Activated T-helper 9 cell treated with anti-CD3 and anti-CD28 coated beads, Interleukin-2, amount 50 U/mL, for 16 hours (primary cell): ENCODE measurements at places on chromosomes 1 and 21.
A peak's percentile ranks its signal among the peaks of the same experiment; 100 is the strongest.

- peak; percentile 43 for DNase-seq
Measured at GRCh38 chr1:100894603-100895539, at the start of gene EXTL2. TSS of gene EXTL2 (minus strand) at chr1:100894842. CDS start at chr1:100888757, 6,085 bp downstream.

- no peak for DNase-seq
Measured at GRCh38 chr1:21573971-21574465, 64.8 kb downstream of the ALPL start.

DNA sequence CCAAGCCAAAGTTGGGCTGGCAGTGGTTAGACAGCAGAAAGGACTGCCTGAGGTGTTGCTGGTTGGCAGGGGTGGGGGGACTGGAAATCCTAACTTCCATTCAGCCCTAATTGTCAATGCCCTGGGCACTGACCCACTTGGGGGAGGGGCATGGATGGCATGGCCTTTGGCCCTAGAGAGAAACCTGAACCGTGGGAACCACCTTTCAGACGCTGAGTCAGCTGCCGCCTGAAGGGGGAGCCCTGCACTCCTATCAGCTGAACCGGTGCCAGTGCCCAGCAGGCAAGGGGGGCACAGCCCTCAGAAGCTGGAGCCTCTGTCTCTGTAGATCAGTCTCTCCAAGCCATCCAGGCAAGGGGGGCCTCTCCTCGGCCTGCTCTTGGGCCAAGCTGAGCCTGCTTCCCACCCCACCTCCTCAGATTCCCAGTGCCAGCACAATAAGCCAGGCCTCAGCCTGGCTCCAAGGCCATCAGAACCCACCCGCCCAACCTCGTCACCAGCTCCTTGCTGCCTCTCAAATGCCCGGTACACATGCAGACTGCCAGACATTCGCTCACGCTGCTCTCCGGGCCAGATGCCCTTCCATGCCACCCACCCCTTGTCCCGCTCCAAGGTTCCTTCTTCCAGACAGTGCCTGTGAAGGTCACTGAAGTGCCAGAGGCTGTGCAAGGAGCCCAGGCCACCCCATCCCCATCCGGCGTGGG, 11.6 kb downstream of the TINAGL1 start:
- peak; percentile 11 for DNase-seq

DNA sequence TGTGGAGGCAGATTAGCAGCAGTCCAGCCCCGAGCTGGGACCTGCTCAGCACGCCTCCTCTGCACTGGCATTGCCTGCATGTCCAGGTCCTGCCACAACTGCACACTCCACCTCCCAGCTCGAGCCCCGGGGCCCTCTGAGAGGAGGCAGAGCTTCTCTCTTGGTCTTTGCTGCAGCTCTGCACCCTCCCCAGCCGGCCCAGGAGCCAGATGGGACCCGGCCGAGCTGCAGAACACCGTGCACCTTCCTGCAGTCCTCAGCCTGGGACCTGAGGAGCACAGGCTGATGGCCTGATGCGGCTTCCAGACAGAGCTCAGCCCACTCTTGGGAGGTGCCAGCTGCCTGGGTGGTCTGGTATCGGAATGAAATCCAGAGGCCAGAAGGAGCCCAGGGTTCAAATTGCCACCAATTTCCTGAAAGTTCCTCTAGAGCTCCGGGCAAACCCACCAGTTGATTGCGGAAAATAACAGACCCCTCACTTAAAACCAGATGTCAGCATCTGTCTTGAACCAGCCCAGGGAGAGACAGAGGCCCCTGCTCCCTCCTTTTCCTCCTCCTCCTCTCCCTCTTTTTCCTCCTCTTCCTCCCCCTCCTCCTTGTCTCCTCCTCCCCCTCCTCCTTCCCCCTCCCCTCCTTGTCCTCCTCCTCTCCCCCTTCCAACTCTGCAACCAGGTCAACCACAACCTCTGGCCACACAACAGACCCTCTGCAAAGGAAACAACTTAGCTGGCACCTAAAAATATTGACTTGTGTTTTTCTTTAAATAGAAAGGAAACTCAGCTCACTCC, 10.6 kb upstream of the SPSB1 start:
- DNase-seq: no peak

DNA sequence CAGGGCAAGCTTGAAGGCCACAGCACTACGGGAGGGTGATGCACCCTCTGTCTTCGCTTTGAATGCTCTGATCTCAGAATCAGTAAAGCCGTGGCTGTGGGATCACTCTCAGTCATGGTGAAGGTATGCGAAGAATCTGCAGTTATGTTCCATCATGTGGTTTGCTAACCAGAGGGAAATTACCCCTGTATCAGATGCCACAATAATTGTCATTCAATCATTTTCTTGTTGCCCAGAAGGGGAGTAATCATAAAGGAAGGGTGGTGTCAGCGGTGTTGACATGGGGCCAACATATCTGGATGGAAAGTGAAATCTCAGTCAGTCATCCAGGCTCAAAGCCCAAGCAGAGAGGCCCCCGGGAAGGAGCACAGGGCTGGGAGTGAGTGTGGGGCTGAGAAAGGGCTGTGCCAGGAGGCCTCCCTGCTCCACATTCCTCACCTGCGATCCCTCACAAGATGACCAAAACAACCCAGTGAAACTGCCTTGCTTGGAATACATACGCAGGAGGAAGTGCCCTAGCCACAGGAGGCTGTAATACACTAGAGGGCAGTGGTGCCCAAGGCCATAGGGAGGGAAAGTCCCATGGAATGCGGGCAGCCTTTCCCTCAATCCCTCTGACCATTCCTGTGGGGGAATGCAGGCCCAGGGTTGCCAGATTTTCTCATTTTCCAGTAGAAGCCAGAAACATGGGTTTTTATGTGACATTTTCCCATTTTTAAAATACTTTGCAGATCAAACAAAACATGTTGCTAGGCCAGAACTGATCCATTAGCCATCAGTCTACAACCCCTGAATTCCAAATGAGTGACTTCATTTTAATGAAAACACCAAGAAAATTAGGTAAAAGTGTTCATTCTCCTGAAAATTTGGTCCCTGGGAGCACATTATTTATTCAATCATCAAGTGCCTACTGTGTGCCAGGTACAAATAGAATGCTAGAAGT, 95.7 kb upstream of the VANGL1 start:
- DNase-seq: no peak

DNA sequence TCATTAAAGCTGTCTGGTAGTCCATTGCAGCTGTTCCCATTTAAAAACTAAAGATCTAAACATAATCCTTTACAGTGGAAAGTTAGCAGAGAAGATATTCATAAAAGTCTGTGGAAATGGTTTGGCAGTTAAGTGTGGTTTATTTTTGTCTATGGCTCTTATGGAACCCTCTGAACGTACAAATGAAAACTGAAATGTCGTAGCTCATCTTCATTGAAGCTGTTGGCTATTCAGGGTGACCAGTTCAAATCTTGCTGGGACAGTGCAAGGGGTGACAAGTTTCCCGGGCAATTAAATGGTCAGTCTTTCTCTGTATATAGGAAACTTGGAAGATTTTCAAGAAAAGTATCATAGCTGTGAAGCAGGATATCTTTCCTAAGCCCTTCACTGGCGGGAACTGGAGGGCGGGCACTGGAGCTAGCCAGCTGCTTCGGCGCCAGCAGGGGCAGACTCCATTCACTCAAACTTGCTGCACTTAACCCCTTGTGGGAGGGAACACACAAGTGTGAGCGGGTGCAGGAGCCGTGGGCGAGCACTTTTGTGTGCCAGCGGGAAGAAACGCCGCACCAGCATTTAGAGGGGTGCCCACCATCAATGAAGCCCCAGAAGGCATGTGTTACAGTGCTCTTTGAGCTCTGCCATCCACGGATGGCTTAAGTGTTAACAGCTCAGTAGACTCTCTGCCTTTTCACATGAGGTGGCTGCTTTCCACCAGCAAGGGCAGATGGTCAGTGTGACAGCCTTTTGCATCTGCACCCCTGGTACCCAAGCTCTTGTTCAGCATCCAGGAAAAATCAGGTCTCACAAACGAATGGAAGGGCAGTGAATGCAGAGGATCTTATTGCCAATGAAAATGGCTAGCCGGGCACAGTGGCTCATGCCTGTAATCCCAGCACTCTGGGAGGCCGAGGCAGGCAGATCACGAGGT, 232.1 kb upstream of the KAZN start:
- no peak for DNase-seq

GRCh38 chr1:164380893-164381292, 178.1 kb upstream of the PBX1 start:
- no peak for DNase-seq

DNA sequence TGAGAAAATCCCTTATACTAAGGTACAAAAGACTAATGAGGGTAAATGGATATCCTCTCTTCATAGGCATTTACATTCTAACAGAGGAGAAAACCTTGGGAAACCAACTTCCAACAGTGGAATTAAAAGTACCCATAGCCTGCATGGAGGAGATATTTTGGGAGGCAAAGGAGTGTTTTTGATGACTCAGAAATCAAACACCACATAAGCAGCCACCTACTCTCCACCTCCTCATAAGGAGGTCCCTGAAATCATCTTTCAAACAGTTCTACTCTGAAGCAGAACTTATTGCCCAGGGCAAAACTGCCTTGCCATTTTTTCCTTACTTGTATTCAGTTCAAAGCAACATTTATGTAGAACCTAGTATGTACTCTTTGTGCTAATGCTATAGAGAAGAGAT, 211.3 kb downstream of the KCNH1 start:
- DNase-seq: no peak

GRCh38 chr1:19112891-19113696, 97.0 kb downstream of the UBR4 start:
- no peak for DNase-seq

DNA sequence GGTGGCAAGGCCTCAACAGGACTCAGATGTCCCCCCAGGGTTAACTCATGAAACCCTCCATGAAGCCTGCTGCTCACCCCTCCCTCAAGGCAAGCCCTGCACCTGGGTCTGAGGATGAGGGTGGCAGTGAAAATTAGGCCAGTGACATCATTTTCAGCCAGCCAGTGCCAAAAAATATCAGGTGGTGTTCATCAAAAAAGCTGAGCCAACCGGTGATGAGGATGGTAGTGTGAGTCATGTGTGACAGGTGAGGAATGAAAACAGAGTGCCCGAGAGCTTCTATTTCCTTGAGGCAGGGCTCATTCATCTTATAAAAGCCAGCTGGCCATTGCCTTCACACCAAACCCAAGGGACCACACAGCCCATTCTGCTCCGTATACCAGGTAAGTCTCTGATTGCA, at the start of gene SPRR1A:
Gene SPRR1A (plus strand): TSS at position 339 of the 400 bp plus-strand sequence. CDS start 1,150 bp downstream, outside the sequence.
- DNase-seq: no peak
